ENCODE measurements at places on chromosomes 3 and 15.

DNA sequence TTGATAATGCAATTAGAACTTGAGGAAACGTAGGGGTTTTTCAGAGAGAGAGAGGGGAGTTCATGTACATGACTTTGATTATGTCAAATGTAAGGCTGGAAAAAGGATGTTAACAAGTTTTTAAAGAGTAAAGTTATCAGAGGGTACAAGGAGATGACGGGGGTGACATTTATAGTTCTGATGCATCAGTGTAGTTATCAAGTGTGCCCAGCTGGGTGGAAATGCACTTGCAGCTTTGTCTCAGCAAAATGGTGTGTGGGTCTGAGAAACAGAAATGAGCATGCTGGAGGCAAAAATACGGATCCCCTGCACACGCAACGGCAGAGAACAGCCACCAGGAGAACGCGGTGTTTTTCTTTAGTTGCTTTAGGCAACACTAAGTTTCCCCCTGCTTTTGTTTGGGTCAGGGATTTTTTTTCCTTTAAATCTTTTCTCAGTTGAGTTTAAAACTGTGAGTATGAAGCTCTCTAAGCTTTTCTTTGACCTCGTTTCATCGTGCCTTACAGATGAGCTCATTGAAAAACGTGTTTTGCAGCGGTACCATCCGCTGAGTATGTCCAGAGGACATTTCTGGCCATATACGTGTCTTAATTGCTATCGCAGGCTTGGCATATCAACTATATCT lies 205.4 kb downstream of the PDZRN3 start:
- no peak for DNase-seq

GRCh38 chr3:128609294-128609693 lies 41.3 kb downstream of the RPN1 start:
- no peak for DNase-seq

GRCh38 chr3:184004476-184004875 lies 13.2 kb downstream of the ABCC5 start:
- no peak for DNase-seq

GRCh38 chr15:41790756-41791546 lies 16.7 kb downstream of the MAPKBP1 start:
- no peak for DNase-seq

DNA sequence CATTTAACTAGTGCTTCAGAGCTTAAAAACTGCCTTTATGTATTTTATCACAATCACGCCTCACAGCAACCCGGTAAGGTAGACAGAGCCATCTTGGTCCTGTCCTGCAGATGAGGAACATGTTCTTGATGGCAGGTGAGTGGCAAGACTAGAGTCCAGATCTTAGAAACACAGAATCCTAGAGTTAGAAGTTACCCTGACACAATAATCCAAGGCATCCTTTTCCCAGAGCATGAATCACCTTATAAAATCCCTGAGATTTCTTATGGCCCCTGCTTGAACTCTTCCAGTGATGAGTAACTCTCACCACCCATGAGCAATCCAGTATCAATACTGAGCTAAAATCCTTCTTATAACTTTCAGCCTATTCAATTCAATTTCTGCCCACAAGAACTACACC lies 16.9 kb downstream of the POPDC2 start:
- no peak for DNase-seq

- no peak for DNase-seq
These were observed 11.4 kb upstream of the SACM1L start for GRCh38 chr3:45677841-45678240.

DNA sequence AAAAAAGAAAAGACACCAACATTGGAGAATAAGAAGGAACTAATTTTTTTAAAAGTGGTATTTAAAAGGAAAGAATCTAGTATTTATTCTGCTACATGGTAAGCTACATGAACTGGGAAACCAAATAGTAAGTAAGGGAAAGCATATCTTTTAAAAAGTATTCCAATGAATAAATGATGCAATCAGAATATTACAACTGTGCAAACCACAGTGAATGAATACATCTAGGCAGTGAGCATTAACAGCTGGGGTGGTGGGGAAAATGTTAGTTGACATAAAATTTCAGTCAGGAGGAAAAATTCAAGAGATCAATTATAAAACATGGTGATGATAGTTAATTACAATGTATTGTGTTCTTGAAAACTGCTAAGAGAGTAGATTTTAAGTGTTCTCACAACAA lies 16.9 kb downstream of the ICE2 start:
- DNase-seq, result no peak

GRCh38 chr3:196756732-196757131 lies 17.1 kb downstream of the PAK2 start:
- DNase-seq, result no peak

DNA sequence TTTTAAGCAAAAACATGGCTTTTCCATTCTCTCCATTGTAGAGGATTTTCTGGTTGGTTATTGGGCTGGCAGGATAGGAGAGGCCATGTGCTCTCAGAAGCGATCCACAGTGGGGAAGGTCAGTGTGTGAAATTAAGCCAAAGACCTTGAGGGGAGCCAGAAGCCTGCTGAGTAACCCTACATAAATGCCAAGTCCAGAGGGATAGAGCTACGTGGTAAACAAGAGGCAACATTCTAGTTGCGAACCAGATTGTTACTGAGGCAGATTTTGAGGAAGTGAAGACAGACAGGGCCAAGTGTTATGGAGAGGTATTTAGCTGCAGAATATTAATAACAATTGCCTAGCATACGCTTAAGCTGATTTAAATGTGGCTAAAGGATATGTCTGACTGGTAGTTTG lies 592.8 kb upstream of the GBE1 start:
- no peak for DNase-seq

- no peak for DNase-seq
These were observed 13.3 kb upstream of the SSUH2 start for GRCh38 chr3:8657804-8658305.

GRCh38 chr3:114856835-114857234 lies 290.3 kb downstream of the ZBTB20 start:
- DNase-seq, result no peak

DNA sequence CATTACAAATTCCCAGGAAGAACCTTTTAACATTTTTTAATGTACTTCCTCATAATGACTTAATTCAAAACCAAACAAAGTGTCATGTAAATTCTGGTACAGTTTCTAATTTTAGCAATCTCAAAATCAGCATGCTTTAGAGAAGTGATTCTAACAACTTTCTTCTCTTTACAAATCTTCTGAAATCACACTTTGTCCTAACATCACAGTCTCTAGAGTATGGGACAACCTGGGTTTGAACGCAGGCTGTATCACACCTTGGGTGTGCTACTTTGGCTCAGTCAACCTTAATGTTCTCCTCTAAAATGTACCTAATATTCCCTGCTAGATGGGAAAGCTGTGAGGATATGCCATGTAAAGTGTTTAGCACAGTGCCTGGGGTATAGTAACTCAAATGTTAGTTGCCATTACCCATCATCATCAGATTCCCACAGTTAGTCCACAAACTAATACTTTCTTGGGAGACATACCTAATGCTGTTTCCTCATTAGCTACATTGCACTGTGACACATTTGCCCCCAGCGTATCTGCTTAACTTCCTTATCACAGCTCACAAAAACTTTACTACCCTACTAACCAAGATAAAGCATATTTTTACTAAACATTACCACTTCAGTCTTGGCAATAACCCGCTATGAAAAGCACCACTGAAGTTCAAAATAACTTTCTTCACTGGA lies 3.1 kb downstream of the TSPAN3 start:
- no peak for DNase-seq

GRCh38 chr3:146139586-146140110 lies 21.3 kb downstream of the PLOD2 start:
- DNase-seq, result no peak

DNA sequence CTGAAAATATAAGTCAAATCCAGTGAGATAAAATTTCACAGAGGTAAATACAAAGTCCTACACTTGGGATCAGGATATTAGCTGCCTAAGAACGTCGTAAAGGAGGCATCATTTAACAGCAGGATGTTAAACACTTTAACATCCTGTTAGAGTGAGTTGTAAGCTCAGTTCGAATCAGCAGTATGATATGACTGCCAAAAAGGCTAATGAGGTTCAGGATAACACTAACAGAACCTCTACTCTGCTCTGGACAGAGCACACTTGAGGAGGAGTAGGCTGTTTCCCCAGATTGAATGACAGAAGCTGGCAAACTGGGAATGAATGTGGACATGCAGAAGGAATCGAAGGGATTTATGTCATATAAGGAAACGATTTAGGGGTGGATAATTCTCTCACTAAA lies 227.1 kb upstream of the CD96 start:
- DNase-seq, result no peak

- DNase-seq, result no peak
These were observed 467.4 kb upstream of the BCHE start for GRCh38 chr3:166304584-166304983.

DNA sequence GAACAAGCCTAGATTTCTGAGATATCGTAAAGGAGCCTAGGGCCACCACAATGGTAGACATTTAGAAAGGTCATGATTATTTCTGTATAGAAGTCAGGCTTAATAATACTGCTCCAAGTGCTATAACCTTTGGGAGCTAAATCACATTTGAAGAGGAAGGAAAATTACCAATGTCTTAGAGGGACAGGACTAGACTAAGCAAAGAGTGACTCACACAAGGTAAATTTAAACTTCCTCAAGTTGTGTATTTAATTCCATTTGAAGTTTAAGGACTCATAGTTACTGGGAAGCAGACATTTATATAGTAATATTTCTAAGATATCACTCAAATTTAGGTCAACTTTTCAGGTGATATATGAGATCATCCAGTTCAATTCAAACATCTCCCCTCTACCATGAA lies 227.6 kb upstream of the MME start:
- DNase-seq, result no peak

DNA sequence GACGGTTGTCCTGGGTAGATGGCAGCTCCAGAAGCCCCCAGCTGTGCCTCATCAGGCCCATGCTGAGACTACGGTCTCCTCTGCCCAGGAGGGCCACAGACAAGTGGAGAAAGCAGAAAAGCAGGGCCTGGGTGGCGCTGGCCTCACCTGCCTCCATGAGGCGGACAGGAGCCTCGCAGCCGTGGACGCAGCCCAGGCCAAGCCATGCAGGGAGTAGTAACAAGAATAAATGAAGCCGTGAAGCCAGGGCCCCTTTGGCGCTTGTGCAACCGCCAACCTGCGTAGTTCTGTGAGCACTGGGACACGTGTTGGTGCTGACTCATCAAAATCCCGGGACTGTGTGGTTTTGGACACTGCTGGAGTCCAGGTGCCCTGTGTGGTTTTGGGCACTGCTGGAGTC lies 12.3 kb upstream of the MUC4 start:
- DNase-seq, result no peak

DNA sequence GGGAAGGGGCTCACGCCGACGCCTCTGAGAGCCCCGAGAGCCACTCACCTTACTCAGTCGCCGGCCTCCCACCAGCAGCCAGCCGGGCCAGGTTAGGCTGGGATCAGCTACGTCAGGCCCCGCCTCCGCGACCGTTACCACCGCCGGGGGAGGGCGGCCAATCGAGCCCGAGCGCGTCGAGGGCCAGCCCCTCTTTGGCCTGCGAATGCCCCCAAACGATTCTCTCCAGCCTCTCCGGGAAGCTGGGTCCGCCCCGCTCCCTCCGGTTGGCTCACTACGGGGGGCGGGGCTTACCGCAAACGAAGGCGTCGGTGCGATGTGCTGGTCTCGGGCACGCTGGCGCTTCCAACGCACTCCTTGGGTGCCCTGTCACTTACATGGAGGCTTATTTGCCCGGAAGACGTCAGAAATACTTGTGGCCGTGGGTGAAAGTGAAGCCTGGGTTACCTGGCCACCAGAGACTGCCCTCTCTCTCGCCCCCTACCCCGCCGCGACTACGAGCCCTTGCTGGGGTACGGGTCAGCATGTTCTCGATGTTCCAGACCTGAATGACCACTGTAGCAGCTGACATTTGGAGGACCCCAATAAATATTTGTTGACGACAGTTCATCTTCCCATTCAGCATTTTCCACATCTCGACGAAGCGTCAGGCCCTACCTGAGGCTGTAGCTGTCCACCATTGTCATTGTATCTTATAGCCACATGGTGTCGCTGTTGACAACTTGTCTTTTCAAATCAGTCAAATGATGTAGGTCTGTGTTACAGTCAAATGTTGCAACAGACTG lies at the start of gene CEP70:
CEP70 (minus strand) TSS at position 111 of the 785 bp plus-strand sequence. CDS start 21,333 bp downstream, outside the sequence.
- DNase-seq, result peak; percentile 90

DNA sequence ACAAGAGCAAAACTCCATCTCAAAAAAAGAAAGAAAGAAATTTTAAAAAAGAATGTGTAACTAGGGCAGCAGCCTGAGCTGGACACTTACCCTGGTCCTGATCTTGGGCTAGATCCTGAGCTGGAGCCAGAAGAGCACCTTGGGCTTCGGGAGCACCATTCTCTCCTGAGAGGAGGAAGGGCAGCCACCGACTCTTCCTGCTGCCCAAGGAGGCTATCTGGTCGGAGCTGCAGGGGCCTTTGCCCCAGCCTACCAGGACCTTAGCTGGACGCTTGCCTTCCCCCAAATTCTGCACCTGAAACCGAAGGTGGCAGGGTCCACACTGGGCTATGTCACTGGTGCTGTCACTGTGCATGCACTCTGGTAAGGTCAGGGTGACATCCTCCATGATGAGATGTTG lies 6.9 kb upstream of the CAMKV start:
- DNase-seq, result no peak

DNA sequence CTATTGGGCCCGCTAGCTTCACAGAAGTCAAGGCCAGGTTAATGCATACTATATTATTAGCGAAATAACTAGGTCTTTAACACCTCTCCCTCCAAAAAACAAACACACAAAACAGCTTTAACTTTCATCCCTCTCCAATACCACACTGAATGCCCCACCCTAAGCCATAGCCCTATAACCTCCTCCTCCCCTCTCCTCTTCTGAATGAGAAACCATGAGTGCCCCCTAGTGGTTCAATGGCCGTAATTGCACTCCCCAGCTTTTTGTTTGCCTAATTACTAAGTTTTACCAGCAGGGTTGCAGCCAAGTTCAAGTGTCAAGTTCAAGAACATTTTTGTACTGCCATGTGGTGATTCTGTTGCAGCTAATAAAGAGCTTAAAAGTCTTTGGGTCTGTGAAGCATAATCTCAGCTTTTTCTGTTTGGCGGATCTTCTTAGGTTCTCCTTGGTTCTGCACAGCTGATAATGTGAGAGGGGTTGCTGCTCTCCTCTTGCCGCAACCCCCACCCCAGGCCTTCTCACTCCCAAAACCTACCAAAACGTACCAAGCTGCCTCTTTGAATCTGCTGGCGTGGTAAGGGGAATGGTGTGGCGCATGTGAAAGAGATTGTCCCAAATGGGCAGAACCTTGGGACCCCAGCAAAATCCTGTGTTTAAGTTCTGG lies 57.9 kb downstream of the RPL22L1 start:
- peak; percentile 78 for DNase-seq
